ENCODE measurements at places on chromosomes 6 and 20.

GRCh38 chr20:63830841-63831588, at the start of gene ZBTB46:
ZBTB46 (minus strand) TSS chr20:63831264; CDS start chr20:63790757, 40,507 bp downstream.
- DNase-seq: no peak

DNA sequence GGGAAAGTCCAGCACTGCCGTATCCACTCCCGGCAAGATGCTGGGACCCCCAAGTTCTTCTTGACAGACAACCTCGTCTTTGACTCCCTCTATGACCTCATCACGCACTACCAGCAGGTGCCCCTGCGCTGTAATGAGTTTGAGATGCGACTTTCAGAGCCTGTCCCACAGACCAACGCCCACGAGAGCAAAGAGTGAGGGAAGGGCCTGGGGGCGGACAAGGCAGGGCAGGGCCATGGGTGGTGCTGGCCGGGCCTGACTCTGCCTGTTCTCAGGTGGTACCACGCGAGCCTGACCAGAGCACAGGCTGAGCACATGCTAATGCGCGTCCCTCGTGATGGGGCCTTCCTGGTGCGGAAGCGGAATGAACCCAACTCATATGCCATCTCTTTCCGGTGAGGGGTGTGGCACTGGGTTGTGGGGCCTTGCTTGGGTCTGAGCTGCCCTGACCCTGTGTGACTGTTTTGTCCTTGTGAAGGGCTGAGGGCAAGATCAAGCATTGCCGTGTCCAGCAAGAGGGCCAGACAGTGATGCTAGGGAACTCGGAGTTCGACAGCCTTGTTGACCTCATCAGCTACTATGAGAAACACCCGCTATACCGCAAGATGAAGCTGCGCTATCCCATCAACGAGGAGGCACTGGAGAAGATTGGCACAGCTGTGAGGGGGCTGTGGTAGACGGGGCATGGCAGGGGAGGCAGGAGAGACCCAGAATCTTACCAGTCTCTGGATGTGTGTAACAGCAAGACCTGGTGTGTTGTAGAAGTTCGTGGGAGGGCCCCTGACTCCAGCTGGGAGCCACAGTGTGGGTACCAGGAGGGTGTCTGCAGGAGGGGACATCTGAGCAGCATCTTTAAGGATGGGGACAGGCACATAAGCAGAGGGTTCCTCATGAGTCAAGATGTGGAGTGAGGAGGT, 29.1 kb downstream of the PLCG1 start:
- DNase-seq: peak; percentile 4

DNA sequence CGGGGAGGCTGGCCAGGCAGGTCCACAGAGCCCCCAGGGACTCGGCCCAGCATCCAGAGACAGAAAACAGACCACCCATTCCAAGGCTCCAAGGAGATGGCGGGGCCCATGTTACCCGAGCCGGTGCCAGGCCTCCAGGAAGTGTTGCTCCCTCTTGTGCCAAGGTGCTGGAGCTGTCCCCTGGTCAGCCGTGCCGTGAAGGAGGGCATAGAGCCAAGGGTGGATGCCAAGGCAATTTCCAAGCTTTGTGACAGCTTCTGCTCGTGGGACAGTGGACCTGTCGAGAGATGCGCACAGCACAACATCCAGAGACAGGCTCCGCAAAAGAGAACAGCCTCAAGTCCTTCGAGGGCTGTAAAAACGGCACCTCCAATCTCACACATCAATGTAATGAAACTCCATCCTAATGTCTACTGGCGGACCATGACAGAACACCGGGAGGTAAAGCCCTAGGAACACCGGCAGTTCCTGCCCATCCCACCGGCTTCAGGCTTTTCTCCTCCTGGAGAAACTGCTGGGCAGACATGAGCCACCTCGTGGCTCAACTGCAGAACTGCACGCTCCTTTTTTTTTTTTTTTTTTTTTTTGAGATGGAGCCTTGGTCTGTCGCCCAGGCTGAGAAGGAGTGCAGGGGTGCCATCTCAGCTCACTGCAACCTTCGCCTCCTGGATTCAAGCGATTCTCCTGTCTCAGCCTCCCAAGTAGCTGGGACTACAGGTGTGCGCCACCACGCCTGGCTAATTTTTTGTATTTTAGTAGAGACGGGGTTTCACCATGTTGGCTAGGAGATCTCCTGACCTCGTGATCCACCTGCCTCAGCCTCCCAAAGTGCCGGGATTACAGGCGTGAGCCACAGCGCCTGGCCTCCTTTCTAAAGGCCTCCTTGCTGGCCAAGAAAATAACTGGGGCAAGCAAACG, 30.9 kb upstream of the AVP start:
- DNase-seq: peak; percentile 29

GRCh38 chr6:399785-400534, 8.4 kb downstream of the IRF4 start:
- peak; percentile 76 for DNase-seq

GRCh38 chr6:140744659-140745320, 1370.3 kb upstream of the CITED2 start:
- DNase-seq: no peak

GRCh38 chr6:6407071-6407741, 86.7 kb upstream of the F13A1 start:
- no peak for DNase-seq

DNA sequence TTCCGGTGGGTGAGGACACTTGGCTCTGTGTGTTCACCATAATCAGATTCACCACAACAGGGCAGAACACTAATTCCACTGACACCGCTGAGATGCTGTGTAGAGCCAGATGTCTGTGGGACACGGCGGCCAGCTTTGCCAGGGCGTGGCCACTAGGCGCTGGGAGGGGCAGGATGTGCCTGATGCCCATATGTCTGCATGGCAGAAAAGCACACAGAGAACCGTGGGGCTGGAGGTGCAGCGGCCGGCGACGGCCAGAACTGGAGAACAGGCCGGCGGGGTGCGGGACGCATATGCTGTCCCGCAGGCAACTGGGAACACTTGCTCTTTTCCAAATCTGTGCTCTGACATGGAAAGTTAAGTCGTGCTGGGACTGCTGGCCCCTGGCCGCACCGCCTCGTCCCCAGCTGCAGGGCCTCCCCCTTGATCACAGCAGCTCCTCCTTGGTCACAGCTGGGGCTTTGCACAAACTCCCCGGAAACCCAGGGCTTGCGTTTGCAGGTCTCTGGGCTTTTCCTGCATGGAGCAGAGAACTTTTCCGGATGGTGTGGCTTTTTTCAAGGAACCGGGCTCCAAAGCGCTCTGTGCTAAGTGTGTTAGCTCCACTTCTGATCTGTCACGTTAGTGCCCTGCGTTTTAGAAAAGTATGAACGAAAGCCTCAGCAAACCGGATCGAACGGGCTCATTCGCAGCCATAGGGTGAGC, 31.1 kb downstream of the NTSR1 start:
- peak; percentile 75 for DNase-seq

- no peak for DNase-seq
These were observed 476.9 kb downstream of the KHDRBS2 start for GRCh38 chr6:61809004-61809595.

DNA sequence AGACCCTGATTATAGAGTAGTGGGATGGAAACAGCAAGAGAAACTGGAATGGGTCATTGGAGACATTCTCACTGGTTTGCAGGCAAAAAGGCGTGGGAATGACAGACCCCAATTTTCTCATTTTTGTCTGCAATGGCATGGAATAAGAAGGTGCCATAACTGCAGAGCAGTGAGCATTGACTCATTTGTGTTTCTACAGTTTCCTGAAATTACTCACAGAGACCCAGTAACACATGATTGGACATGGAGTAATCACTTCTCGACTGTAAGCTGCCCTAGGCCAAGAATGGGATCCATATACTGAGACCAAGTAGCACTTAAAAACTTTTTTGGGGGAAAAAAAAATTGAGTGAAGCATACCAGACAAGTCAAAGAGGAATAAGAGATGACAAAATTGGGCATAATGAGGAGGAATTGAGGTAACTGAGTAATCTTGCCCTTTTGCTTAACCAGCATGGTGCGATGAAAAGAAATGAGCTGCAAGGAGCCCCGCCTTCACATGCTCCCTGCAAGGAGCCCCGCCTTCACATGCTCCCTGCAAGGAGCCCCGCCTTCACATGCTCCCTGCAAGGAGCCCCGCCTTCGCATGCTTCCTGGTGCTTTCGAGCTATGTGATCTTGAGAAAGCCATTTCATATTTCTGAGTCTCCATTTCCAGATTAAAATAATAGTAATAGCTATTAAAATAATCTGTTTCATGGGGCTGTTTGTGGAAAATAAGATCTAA, 44.1 kb downstream of the NHSL1 start:
- DNase-seq: peak; percentile 72

- DNase-seq: no peak
These were observed 568.7 kb upstream of the MARCKS start for GRCh38 chr6:113288409-113288808.

GRCh38 chr6:101263596-101263995, 129.9 kb upstream of the GRIK2 start:
- no peak for DNase-seq

Data from activated CD4-positive, alpha-beta memory T cell treated with anti-CD3 and anti-CD28 coated beads for 36 hours (primary cell).